ENCODE measurements at places on chromosomes 6 and 20.

- DNase-seq: no peak
Measured at GRCh38 chr6:161417717-161418462, 144.0 kb upstream of the AGPAT4 start.

GRCh38 chr20:11098888-11099287, 425.1 kb upstream of the JAG1 start:
- DNase-seq: no peak

DNA sequence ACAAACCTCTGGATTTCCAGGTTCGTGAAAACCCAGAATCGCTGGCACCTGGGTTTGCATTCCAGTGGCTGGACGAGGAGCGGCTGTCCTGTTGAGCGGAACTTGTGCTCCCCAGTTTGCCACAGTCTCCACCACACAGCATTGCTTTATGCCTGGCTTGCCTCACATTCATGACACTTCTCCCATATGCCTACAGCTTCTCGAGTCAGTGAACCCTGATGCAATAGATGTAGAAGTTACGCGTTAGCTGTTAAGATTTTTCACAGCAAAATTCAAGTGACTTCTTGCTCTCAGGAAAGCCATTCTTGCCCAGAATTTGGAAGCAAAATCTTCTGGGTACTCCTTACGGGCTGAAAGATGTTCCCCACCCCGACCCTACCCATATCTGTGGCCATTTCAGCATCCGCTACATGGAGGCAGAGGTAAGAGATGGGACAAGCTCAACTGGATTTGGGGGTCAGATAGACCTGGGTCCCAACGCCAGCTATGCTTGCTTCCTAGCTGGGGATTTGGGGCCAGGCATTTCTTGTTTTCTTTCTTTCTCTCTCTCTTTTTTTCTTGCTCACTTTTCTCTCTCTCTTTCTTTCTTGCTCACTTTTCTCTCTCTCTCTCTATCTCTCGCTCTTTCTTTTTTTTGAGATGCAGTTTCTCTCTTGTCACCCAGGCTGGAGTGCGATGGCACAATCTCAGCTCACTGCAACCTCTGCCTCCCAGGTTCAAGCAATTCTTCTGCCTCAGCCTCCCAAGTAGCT, 12.4 kb upstream of the GDAP1L1 start:
- DNase-seq: no peak

DNA sequence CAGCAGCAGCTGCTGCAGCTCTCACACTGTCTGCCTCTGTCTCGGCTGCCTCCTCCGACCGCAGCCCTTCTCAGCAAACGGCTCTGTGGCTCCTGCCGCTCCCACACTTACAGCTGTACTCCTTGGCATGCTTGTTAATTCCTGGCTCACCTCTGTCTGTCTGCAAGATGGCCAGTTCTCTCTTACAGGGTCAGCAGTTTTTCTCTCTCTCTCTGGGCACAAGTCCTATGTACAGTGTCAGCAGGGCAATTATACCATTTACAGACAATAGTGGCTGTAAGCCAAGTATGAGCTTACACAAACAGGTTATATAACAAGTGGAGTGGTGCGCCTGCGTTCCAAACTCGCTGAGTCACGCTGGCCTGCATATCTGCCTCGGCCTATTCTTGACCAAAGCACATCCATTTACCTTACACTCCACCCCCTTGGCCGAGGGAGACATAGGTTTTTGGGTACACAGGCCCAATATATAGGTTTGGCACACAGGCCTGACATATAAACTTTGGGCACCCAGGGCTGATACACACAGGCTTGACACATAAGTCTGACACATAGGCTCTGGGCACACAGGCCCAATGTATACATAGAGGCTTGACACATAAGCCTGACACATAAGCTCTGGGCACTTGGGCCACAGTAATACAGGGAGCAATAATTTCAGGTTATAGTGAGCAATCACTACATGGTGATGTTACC, 4.4 kb downstream of the ZKSCAN3 start:
- DNase-seq: no peak
